ENCODE measurements at places on chromosomes 3 and 15.

GRCh38 chr15:49688135-49688790, 67.4 kb downstream of the DTWD1 start:
- no peak for DNase-seq

DNA sequence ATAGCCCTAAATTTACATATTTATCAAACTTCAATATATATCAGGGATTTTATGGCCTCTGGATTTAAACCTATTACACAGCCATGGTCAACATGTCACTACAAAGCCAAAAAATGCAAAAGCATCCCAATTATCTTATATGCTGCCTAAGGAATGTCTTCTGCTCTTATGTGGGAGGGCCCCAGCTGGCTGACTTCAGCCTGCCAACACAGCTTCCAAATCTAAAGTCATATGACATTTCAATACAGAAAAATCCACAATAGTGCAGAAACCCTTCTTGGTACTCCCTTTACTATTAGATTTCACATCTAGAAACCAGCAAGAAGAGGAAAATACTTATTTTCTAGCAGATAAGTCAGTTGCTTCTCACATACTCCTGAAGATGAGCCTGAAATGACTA, 6.4 kb downstream of the PFN2 start:
- DNase-seq: no peak

GRCh38 chr3:15052335-15053242, 12.5 kb downstream of the MRPS25 start:
- DNase-seq: no peak

DNA sequence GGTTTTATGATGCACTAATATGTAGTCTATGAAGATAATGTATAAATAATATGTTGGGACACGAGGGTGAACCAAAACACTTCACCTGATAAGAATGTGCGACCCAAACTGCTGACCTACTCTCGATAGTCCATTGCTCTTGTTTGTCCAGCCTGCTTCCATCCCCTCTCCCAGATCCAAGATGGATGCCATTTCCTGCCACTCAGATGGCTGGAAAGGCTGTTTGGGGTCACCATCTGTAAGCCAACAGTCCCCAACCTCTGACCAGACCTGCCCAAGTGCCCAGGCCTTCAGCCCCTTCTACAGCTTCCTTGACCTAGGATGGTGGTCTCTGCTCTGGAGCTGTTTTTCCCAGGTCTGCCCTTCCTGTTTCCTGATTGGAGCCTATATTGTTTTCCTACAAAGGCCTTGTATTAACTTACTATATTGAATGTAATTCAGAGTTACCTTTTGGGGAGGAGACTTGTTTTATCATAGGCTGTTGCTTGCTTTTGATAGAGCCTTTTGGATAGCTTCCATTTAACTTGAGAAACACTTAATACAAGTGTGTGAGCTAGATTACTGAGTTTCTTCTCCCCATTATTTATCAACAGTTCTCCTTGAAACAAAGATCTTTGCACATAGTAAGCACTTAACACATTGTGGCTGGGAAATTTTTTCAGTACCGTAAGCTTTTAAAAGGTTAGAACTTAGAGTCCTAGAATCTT, 5.0 kb upstream of the PAQR9 start:
- no peak for DNase-seq

DNA sequence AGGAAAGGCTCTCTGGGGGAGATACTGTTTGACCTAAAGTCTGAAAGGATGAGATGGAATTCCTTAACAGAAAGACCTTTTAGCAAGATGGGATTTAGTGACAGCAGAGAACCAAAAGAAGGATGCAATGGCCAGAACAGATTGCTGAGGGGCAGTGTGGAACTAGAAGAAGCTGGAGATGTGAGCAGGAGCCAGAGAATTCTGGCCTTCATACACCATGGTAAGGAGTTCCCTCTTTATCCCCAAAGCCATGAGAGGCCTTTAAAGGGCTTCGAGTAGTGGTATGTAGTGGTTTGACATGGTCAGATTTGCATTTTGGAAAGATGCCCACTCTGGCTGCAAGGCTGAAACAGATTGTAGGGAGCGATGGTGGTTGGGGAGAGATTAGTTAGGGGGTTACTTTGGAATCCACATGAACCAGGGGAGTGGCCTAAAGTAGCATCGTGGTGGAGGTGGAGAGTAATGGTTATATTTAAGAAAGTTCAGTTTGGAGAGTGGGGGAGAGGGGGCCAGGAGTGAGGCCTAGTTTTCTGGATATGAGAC, 34.0 kb upstream of the NPHP3 start:
- no peak for DNase-seq

Data from CD4-positive, alpha-beta T cell treated with Interferon alpha-2 for 1 hour (primary cell).